ENCODE measurements at places on chromosomes 16 and 17. TPM values are rescaled to one million over a fixed set of nuclear protein-coding genes. Genes with fewer than 3 reads are reported as not detected.

DNA sequence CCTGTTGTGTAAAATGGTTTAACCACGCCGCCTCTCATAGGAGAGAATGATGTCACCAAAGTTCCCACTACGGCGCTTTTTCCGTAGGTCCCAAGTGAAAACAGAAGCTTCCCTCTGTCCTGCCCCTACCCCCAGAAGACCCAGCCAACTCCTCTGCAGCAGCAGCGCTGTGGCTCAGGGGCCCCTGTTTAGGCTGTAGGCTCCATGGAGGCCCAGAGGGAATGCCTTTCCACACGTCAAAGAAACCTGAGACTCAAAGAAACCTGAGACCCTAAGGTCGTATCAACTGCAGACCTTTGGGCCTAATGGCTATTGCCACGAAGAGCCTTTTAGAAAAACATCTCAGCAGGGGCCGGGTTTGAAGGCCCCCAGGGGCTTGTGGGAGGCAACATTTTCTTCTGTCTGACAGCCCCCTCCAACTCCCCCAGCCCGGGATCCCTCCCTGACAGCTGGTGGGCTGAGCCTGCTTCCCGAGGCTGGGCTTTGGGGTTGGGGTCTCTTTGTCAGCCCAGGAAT, 43.1 kb upstream of the MEAK7 start:
- DNase-seq = no peak

- no peak for DNase-seq
Measured at GRCh38 chr17:6126768-6127167, 56.6 kb downstream of the WSCD1 start.

Gene BPTF
- total RNA-seq = 61.3 TPM

Gene RAPGEFL1
- total RNA-seq = 108 TPM

DNA sequence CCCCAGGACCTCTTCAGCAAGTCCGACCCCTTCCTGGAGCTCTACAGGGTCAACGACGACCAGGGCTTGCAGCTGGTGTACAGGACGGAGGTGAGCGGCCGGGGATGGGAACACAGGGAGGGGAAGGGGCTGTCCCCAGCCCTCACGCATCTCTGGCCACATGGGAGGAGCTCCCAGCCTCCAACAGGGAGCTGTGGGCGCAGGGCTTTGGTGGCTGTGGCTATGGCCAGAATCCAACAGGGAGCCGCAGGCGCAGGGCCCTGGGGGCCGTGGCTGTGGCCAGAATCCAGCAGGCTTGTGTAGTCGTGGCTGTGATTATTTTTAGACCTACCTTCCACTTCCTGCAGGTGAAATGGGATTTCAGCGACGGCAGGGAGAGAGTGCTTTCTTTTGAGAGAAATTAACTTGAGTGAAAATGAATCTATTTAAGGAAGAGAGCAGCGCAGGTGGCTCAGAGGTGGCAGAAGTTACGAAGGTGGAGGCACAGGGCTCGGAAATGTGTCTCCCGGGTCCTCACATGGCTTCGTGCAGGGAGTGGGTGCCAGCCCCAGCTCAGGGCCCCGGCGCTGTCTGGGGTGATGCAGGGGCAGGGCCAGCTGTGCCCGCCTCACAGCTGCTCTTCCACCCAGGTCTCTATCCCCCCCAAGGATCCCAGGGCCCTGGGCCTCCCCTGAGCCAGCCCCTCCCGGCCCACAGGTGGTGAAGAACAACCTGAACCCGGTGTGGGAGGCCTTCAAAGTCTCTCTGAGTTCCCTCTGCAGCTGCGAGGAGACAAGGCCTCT, 9.4 kb downstream of the CPNE7 start:
- no peak for DNase-seq

DNA sequence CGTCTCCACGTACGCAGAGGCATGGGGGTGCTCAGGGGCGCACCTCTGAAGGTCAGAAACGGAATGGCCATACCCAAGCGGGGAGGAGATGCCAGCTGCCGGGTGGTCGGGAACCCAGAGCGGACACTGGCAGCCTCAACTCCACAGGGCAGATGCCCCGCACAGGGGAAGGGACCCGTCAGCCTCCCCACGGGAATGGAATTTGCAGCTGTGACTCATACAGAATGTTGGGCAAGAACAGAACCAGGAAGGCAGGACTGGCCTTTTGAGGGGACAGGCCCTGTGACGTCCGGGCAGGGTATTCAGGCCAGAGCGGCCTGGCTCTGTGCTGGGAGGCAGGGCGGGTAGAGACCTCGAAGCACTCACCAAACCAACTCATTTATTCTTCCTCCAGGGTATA, 7.5 kb downstream of the TK1 start:
- no peak for DNase-seq

DNA sequence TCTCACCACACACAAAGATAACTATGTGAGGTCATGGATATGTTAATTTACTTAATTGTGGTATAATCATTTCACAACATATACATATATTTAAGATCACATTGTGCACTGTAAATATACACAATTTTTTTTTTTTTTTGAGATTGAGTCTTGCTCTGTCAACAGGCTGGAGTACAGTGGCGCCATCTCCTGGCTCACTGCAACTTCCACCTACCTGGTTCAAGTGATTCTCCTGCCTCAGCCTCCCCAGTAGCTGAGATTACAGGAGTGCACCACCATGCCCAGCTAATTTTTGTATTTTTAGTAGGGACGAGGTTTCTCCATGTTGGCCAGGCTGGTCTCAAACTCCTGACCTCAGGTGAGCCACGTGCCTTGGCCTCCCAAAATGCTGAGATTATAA, 11.5 kb upstream of the PRSS54 start:
- peak; percentile 36 for DNase-seq

DNA sequence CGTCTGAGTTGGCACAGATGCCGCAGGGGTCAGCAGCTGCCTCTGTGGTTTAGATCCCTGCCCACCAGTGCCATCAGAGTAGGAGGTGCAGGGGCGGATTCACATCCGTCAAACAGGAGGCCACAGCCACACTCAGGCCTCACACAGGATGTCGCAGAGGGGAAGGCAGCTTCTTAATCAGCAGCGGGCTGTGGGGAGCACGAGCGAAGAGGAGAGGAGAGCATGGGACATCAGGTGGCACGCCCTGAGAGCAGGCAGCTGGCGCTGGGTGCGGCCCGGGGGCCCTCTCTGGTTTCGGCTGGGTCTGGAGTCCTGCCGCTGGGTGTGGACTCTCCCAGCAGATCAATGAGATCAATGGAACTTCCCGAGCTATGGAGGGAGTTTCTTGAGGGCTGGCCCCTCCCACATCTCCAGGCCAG, 9.6 kb downstream of the LLGL2 start:
- DNase-seq = peak; percentile 74

Gene GJC1
- total RNA-seq = 8.2 TPM

DNA sequence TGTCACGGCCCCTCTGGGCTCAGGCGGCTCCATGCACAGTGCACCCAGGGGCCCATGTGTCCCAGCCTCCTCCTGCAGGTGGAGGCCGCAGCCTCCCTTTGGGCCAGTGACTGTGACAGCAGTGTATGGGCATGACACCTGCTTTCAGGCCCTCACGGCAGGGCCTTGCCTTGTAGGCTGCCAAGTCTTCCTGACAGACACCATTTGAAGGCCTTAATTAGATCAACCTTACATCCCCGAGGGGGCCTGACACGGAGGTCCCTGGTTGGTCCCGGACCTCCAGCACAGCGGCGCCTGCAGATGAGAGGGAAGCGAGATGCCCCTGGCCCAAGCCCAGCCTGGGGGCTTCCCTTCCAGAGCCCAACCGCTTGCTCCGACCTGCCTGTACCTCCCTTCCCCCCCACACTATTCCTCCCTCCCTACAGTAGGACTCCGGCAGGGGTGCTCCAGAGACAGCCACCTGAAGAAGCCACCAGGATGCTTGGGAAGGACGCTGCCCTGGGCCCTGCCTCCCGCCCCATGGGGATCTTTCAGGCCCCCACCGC, 31.9 kb downstream of the BAIAP2 start:
- no peak for DNase-seq

Gene TVP23A
- total RNA-seq = 0.19 TPM

Gene PARN
- total RNA-seq = 24.2 TPM

GRCh38 chr17:76492123-76492988, 8.9 kb downstream of the RHBDF2 start:
- peak; percentile 76 for DNase-seq

DNA sequence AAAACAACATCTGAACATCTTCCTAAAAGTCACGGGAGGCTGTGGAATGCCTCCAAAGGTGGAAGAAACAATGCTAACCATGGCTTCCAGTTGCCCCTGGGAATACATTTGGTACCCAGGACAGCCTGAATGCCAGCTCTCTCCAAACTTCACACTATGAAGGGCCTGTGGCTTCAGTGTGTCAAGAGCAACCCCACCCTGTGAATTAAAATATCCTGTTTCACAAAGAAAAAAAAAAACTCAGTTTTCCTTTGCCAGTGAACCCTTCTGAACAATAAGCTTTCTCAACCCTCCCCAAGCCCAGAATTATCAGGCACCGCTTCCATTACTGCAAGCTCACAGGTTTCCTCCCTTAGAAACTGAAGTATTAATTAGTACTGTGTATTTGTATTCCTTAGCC, 69.8 kb downstream of the SLC39A11 start:
- no peak for DNase-seq

All from colonic mucosa (tissue), 4 donors.